ENCODE measurements at places on chromosomes 7 and 10.

DNA sequence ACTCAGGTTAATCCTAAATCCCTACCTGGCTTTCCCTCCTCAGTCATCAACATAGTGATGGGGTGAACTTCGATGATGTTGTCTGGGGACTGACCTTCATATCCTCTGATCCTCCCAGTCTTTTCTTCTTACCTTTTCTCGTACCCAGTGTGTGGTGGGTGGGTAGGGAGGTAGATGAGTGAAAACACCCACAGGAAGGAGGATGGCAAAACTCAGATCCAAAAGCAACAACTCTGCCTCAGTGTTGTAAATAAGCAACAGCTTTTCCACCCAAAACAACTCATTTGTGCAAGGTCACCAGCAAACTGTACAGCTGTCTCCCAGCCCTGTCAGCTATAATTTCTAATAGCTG is 38.6 kb downstream of the VOPP1 start:
- DNase-seq: no peak

- no peak for DNase-seq
These were observed 81.6 kb upstream of the INSYN2A start for GRCh38 chr10:127278001-127278400.

- DNase-seq: no peak
These were observed 107.2 kb upstream of the PPIF start for GRCh38 chr10:79239924-79240581.

DNA sequence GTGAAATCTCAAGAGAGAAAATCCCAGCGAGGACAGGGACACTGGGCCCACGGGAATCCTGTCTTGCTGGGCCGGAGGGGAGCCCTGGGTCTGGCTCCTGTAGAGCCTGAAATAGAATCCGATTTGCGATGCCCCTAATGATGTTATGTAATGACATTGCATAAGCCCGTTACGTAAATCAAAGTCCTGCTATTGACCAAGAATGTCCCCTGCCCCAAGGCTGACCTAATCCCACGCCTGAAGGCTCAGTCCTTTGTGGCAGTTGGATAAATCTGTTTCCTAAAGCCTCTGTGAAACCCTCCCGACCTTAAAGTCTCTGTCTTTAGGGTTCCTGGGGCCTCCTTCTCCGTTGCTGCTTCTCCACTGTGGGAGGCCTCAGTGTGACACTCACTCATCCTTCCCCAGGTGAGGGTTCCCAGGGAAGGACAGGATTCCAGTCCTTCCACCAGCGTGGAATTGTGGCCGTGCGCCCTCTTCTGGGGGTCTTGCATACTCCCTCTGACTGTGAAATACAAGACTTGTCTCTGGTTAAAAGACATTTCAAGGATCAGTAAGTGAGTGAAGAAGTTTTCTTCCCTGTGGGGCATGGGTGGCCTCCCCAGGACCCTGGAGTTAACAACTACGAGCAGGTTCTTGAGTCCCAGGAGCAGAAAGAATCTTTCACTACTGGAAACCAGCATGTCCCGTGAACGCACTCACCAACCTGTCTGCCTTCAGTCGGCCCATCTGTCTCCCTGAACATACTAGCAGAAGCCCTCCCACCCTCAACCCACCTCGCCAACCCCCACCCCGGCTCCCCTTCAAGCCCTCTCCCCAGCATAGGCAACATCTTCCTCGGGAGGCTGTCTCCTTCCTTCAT is 19.8 kb downstream of the ZNF467 start:
- DNase-seq: no peak

- no peak for DNase-seq
These were observed 6.2 kb upstream of the STARD3NL start for GRCh38 chr7:38171623-38172391.

- DNase-seq: no peak
These were observed 19.4 kb downstream of the JCAD start for GRCh38 chr10:30039988-30040387.

GRCh38 chr10:15442056-15442455 is 71.0 kb upstream of the FAM171A1 start:
- DNase-seq: no peak

DNA sequence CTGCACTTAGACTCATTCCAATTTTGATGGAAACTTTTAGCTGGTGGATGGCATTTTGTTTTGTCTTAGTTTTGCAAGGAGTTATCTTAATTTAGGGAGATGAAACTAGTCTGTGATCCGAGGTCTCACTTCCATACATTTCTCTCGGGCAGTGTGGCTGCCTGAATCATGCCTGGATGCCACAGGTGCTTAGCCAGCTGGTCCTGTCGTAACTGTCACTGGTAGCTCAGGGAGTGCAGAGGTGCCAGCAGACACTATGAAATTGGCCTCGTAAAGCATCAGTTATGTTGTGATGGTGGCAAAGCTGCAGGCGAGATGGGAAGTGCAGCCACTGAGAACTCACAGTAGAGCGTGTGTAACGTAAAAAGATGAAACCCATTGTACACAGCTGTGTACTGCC is 74.9 kb downstream of the EGFR start:
- DNase-seq: no peak

DNA sequence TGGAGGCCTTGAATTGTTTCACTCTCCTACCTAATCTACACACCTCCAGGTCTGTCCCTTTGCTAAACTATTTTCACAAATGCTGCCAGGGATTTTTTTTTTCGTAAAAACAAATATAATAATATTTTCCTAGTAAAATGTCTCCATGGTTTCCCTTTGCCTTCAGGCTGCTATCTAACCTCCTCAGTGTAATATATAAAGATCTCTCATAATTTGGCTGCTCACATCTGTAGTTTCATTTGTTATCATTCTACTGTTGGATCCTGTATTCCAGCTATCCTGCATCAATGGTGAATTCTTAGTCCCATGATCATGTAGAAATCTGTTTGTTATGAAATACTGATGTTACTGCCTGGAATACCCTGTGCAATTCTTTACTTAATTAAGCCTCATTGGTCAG is 211.9 kb upstream of the CHRM2 start:
- DNase-seq: no peak

DNA sequence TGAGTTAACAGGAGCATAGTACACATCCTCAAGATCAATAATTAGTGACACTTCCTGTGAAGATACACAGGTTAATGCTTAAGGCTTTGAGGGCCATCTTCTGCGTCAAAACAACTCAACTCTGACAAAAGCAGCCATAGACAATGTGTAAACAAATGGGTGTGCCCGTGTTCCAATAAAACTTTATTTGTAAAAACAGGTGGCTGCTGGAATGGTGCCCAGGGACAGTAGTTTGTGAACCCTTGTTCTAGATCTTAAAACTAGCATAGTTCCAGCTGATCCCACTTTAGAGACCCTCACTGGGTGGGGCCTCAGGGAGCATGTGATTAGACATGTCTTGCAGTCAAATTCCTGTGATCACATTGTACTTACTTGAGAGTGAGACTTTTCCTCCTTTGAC is 7.8 kb downstream of the OR2A14 start:
- no peak for DNase-seq

DNA sequence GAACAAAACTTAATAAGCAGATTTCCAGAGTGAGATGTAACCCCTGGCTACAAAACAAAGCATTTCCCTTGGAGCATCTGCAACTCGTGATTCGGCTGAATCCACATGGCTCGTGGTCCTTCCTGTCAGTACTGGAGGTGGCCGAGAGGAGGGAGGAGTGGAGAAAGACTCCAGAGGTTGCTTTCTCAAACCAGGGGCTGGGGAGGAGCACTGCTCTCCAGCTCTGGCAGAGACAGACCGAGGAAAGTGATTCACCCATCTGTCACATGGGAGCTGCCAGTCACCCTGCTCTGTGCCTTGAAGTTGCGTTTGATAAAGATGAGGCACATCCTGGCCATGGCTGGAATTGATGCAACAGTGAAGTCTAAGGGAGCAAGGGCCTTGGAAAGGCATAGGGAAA is 72.7 kb downstream of the COL13A1 start:
- no peak for DNase-seq

DNA sequence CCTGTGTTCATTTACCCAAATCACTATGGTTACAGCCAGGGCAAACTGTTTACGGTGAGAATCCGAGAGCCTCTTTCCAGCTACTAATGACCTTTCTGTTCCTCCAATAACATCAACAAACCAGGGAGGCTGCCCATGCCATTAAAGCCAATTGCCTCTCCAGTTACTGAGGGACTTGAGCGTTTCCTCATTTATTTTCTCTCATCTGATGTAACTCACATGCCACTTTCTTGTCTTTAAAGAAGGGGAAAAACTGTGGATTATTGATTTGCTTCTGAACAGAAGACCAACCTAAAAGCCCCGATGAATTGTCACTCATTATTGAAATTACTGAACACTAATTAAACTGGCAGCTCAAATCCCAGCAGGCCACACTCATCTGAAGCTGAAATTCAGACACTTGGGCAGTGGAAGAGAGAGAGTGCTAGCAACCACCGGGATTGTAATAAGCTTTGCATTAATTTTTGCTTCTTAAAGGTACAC is 595.8 kb upstream of the MKI67 start:
- no peak for DNase-seq

DNA sequence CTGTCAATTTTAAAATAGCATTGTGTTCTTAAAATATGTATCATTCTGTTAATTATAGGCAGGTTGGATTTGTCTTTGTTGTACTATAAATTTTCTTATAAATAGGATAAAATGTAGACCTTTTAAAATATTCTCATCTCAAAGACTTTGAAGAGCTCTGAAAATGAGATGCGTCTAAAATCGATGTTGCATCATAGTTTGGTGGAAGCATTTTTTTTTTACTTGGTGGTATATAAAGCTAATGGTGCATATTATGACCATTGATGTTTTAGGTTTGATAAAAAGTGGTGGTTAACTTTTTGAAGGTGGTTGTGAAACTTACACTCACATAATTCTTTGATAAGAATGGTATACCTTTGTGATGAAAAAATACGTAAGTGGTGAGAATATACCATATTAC is 69.1 kb downstream of the ZNRF2 start:
- DNase-seq: no peak

DNA sequence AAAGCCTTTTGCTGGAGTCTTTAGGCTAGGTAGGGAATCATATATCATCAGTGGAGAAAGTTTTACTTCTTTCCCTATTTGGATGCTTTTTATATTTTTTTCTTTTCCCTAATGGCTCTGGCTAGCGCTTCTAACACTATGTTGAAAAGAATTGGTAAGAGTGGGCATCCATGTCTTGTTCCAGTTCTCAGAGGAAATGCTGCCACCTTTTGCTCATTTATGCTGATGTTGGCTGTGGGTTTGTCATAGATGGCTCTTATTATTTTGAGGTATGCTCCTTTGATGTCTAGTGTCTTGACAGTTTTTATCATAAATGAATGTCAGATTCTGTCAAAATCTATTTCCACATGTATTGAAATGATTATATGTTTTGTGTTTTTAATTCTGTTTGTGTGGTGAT is 1544.1 kb downstream of the REEP3 start:
- DNase-seq: no peak

DNA sequence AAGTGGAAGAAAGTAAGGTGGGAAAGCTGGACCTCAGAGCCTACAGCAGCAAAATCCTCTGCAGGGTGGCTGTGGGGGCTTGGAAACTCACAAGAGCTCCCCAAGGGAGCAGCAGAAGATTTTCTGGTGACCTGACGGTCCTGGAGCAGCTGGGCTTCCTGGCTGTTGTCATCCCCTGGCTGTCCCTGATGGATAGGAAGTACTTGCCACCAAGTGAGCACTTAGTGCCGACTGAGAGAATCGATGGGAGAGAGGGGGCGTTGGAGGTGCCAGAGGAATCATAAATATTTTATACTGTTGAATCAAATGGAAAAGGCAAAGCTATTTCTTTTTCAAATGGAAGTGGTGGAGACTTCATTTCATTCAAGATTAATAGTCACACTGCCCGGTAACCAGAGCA is 167.1 kb upstream of the ITGB1 start:
- DNase-seq: no peak

- DNase-seq: no peak
These were observed 11.8 kb downstream of the MET start for GRCh38 chr7:116683786-116684185.

- peak; percentile 52 for DNase-seq
These were observed 103.9 kb downstream of the CUBN start for GRCh38 chr10:17025444-17026295.

DNA sequence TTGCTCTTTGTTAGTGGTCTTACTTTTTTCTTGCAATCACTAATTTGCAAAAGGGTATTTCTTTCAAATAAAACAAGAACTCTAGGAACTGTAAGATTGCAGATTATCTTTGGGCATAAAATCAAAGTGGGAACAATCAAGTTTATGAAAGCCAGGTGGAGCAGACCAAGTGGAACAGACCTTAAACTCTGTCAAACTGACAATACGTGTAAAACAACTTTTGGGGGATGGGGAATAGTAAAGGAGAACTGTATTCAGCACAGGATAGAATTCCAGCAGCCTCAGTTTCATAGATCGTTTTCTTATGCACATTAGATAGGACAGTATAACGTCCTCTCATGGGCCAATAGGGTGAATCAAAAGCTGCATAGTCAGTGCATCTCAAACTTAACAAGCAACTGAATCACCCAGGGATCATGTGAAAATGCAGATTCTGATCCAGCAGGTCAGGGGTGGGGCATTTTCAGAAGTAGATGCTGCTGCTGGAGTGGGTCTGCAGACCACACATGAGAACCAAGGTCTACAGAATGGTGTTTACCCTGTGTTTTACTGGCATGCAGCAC is 120.7 kb downstream of the PIP4K2A start:
- no peak for DNase-seq

DNA sequence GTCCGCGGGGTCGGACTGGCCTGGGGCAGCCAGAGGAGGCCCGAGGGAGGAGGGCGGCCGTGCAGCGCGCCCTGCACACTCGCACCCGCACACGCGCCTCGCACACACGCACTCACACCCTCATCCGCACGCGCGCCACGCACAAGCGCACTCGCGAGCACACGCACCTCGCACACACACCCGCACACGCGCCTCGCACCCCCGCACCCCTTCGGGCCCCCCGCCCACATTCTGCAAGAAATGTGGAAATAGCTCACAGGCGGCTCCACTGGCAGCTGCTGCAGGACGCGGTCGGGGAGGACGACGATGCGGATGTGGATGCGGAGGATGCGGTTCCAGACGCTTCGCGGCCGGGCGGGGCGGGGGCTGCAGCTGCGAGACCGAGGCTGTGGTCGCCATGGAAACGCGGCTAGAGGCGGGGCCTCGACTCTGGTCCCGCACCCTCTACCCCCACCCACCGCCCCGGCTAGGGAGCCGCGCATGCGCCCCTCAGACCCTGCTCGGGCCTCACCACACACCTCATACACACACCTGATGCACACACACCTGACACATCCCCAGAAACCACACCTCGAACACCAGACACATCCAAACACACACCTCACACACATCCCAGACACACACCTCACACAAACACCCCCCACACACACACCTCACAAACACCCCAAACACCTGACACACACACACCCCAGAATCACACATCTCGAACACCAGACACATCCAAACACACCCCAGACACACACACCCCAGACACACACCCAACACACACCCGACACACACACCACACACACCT is at the start of gene CALY:
CALY (minus strand) TSS at position 320 of the 793 bp plus-strand sequence. CDS start 7,907 bp downstream, outside the sequence.
- DNase-seq: no peak

DNA sequence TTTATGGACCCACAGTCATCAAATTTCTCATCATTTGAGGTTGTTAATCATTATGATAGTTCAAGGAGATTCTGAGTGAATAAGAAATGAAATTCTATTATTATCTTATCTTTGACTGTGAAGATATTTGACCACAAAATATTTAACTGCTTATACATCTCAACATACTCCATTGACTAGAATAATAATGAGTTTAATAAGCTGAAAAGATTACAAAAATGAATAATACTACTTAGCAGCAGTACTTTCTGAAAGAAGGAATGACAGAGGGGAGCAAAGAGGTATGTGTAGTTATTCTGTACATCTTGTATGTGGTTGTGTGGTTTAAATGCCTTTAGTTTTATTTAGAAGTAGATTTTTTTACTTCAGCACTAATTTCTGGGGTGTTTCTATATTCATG is 214.2 kb downstream of the PRKG1 start:
- DNase-seq: no peak

All from omental fat pad (tissue), 4 donors.